ENCODE measurements at places on chromosomes 2 and 18. TPM values are rescaled to one million over a fixed set of nuclear protein-coding genes. Genes with fewer than 3 reads are reported as not detected.

- no peak overlapping the region for H3K4me3 ChIP-seq
- no peaks in the 10 kb centered on the region for H3K27me3 ChIP-seq
- no peak for DNase-seq
- H3K4me1 ChIP-seq, result no peaks in the 10 kb centered on the region
- no peaks in the 10 kb centered on the region for H3K36me3 ChIP-seq
These were observed 52.5 kb upstream of the CCDC150 start for GRCh38 chr2:196587056-196587455.

GRCh38 chr18:44961288-44961995 lies 280.8 kb downstream of the SETBP1 start:
- H3K27me3 ChIP-seq, result no peaks in the 10 kb centered on the region
- no peak for DNase-seq
- no peak overlapping the region for H3K4me3 ChIP-seq
- H3K4me1 ChIP-seq, result no peaks in the 10 kb centered on the region

DNA sequence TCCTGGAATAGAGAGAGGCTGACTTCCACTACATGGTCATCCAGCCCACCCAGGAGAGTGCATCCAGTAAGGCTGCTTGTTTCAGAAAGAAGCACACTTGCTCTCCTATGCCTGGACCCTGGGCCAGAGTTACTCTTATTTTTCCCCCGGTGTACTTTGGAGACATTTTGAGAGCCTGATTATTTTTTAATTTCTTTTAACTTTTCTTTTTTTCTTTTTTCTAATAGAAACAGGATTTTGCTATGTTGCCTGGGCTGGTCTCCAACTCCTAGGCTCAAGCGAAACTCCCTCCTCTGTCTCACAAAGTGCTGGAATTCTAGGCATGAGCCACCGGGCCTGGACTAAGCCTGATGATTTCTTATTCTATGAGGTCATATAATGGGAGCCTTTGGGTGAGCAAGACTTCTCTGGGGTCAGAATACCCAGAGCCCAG lies 62.2 kb downstream of the RPL37A start:
- H3K4me1 ChIP-seq, result peaks cover 2% of the 10 kb centered on the region
- DNase-seq, result no peak
- H3K36me3 ChIP-seq, result no peaks in the 10 kb centered on the region
- no peaks in the 10 kb centered on the region for H3K27me3 ChIP-seq

- DNase-seq, result no peak
- H3K36me3 ChIP-seq, result no peaks in the 10 kb centered on the region
- H3K4me3 ChIP-seq, result no peak overlapping the region
- H3K4me1 ChIP-seq, result peaks cover 35% of the 10 kb centered on the region
- H3K27ac ChIP-seq, result no peak overlapping the region
These were observed 34.1 kb downstream of the ASAP2 start for GRCh38 chr2:9240745-9241144.

- no peak for DNase-seq
- peak overlapping the region; percentile 68 for H3K27ac ChIP-seq
- H3K4me1 ChIP-seq, result peaks cover 30% of the 10 kb centered on the region
- no peaks in the 10 kb centered on the region for H3K36me3 ChIP-seq
- no peak overlapping the region for H3K4me3 ChIP-seq
- H3K27me3 ChIP-seq, result no peaks in the 10 kb centered on the region
These were observed 19.4 kb downstream of the ZNF516 start for GRCh38 chr18:76475450-76476194.

GRCh38 chr18:6843308-6843707 lies 113.8 kb downstream of the ARHGAP28 start:
- H3K27ac ChIP-seq, result no peak overlapping the region
- H3K27me3 ChIP-seq, result no peaks in the 10 kb centered on the region
- no peak for DNase-seq
- H3K36me3 ChIP-seq, result no peaks in the 10 kb centered on the region
- H3K4me1 ChIP-seq, result no peaks in the 10 kb centered on the region

Gene GAD1
- not detected for total RNA-seq

Gene IL36A
- total RNA-seq, result not detected

Gene LHCGR
- total RNA-seq, result not detected

Gene CAPN13
- total RNA-seq, result 46.1 TPM

Gene MAP3K19
- total RNA-seq, result 27.2 TPM

All from upper lobe of left lung (tissue), 6 donors.